ENCODE measurements at places on chromosomes 4 and X. TPM values are rescaled to one million over a fixed set of nuclear protein-coding genes. Genes with fewer than 3 reads are reported as not detected.

DNA sequence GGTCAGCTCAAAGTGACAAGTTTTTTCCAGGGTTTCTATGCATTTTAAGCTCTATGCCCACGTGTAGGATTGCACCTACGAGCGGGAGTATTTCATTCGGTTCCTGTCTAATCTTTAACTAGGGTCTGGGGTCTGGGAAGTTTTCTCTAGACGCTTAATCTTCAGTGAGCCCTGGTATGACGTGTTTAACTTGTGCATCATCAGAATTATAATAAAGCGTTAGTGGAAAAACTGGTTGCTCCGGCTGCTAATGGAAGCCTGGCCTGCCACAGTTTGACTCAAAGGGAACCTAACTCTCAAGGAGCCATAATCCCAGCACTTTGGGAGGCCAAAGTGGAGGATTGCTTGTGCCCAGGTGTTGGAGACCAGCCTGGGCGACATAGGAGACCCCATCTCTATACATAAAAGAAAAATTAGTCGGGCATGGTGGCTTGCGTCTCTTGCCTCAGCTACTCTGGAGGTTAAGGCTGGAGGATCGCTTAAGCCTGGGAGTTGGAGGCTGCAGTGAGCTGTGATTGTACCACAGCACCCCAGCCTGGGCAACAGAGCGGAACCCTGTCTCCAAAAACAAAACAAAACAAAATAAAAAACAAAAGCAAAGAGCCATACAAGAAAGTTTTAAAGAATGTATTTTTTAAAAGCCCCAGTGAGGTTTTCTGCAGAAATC, 30.2 kb downstream of the ARSD start:
- DNase-seq = no peak

DNA sequence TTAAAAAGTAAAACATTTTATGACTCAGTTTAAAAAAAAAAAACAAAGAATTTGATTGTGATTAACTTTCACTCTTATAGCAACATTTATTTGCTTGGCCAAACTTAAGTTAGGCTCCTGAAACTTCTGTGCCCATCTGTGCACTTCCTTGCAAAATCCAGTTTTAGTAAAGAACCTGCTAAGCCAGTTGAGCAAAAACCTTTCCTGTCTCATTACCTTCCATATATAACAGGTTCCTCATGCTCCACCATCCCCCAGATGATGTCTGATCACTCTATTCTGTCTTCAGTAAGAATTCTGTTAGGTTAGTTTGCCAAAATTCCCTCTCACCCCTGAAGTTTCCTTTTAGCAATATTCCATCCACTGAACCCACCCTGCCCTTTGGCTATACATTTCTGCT, 1200.5 kb downstream of the C4orf33 start:
- no peak for DNase-seq

DNA sequence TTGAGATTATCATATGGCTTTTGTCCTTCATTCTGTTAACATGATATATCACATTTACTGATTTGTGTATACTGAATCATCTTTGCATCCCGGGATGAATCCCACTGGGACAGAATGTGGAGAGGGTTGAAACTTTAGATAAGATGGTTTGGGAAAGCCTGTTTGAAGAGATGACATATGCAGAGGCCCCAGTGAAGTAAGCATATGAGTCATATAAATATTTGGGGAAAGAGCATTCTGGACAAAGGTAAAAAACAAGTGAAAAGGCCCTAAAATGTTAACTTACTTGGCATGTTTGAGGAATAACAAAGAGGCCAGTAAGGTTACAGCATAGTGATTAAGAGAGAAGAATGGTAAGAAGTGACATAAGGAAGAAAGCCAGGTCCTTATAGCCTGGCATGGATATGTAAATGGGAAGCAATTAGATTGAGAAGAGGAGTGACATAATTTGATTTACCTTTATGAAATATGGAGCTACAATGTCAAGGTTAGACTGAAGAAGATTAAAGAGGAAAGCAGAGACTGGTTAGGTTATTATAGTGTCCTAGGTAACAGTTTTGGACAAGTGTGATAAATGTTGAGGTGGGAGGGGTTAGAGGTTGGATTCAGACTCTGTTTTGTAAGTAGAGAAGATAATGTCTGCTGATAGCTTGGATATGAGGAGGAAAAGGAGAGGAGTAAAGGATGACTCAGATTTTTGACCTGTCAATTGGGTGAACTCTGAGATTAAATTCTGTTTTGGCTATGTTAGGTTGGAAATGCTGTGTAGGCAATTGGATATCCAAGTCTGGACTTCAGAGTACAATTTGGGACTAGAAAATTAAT, 54.6 kb upstream of the DRP2 start:
- peak; percentile 6 for DNase-seq

GRCh38 chr4:2924765-2925301, 38.4 kb downstream of the NOP14 start:
- DNase-seq = no peak

DNA sequence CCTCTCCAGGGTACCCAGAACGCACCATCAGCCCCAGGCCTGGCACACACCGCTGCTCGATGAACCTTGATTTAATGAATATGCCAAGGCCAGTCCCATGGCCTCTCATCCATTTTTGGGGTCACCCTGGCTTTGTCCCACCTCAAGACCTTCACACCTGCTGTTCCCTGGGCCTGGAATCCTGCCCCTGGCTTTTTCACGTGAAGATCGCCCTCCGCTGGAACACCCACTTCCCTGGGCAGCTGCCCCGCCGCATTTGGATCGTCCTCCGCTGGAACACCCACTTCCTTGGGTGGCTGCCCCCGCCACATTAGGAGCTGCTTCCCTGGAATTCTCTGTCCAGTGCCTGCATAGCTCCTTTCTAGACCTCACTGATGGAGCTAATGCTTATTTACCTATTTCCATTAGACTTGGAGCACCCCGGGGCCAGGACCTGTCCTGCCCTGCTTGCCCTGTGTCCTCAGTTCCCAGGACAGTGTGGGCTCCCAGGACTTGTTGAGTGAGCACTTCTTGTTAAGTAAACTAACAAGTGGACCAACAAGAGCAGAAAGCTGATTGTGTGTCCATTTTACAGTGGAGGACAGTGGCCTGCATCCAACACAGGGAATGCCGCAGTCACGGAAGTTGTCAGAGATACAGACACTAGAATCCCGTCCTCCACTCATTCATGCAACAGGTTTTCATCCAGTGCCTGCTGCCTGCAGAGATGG, 12.5 kb downstream of the BLOC1S4 start:
- no peak for DNase-seq

Gene DDIT4L
- polyA plus RNA-seq = 14.2 TPM

Gene GJB1
- not detected for polyA plus RNA-seq

Gene PABPC4L
- polyA plus RNA-seq = 0.96 TPM

Data from fibroblast of lung (primary cell).